NCI-H524 (cell line): ENCODE measurements at places on chromosomes 1 and 21.

DNA sequence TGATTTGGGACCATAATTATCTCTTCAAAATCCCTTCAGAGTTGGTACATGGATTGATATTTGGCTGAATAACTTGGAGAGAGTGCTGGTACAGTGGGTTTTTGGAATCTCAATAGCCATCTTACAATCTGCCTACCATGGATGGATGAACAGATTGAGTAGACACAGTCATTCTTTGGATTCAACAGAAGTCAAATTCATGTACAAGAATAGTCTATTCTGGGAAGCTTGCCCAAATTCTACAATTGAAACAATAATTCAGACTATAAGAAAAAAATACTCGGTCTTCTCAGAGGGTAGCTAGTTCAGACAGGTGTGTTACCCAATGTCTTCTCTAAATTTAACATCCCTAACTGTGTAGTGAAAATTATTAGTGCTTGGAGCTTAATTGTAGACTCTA is 574.0 kb downstream of the LRRIQ3 start:
- DNase-seq: no peak

DNA sequence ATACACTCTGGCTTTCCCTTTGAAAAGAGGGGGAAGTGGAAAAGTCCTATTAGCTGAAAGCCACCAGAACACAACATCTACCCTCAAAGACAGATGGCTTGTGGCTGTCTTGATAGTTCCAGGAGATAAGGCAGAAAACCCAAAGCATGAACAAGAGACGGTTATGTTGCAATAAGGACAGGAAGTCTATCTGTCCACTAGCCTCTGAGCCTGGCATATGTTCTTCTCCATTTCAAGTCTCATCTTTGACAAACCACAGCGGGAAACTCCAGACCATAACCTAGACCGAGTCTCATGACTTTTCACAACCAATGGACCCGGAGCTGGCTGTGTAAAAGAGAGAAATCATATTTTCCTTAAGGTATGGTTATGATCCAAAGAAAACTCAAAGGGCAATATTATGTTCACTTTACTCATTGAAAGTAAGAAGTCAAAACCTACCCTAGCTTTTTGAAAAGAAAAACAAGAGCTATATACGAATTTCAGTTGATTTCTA is 33.8 kb downstream of the DUSP10 start:
- DNase-seq: no peak

DNA sequence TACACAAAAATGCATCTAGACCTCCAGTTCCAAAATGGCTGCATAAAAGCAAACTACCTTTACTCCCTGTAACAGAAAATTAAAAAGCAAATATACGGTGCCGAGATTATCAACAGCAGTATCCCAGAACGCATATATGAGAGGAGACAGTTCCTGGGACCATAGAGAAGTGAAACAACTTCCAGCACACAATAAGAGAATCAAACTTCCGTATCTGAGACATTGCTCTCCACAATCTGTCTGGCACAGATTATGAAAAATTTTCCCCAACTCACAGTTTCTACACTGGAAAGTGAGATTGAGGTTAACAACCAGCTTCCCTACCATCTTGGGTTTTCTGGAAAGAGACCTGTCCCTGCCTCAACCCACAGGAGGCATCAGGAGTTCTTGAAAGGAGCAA is 47.2 kb upstream of the ST6GALNAC3 start:
- no peak for DNase-seq

- no peak for DNase-seq
Measured at GRCh38 chr21:40845441-40845995, 1.4 kb downstream of the DSCAM start.

GRCh38 chr1:180956028-180956640 is 43.4 kb downstream of the KIAA1614 start:
- no peak for DNase-seq

- DNase-seq: peak; percentile 14
Measured at GRCh38 chr1:186033847-186034271, 299.7 kb downstream of the HMCN1 start.

DNA sequence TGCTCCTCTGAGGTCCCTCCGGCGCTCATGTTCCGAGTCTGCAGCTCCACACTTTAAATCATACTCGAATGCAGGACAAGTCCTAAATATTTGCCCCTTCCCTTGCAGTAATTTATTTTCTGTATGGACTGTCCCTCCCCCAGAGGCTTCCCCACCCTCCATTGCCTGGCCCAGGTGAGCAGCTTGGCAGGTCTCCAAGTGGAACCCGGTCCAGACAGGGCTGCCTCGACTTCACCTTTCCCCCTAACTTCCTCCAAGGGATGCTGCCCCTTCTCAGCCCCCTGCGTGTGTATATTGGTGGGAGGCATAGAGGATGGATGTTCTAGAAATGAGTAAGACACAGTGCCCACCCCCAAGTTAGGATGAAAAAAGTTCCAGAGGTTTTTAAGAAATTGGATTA is 5.4 kb upstream of the OPTC start:
- no peak for DNase-seq

DNA sequence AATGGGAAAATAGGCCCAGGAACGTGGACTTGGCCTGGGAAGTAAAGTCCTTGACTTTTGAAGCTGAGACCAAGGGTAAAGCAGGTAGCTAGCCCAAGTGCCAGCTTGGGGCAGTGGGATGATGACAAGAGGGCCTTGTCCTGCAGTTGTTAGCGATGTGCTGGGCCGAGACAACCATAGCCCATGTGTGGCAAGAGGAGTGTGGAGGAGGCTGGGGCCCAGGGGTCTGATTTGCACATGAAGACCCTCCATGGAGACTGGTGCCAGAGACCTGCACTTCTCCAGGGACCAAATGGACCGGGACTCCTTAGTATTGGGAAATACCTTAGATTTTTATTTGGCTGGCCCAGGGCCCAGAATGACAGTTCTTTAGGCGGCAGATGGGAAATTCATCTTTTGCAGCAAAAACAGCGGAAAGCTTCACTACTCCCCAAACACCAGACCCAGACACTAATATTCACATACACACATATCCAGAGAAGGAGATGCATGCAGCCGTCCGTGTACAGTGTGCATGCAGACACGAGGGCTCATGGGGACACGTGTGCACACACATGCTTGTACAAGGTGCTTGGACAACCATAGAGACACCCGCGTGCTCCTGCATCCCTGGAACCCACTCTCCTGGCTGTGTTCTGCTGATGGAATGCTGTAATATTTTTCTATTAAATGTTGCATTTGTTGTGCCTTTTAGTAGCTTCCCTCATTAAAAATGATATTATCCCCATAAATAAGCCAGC is 78.1 kb upstream of the CSF3R start:
- no peak for DNase-seq

GRCh38 chr21:46188226-46189212 is 4.3 kb upstream of the SPATC1L start:
- DNase-seq: no peak

DNA sequence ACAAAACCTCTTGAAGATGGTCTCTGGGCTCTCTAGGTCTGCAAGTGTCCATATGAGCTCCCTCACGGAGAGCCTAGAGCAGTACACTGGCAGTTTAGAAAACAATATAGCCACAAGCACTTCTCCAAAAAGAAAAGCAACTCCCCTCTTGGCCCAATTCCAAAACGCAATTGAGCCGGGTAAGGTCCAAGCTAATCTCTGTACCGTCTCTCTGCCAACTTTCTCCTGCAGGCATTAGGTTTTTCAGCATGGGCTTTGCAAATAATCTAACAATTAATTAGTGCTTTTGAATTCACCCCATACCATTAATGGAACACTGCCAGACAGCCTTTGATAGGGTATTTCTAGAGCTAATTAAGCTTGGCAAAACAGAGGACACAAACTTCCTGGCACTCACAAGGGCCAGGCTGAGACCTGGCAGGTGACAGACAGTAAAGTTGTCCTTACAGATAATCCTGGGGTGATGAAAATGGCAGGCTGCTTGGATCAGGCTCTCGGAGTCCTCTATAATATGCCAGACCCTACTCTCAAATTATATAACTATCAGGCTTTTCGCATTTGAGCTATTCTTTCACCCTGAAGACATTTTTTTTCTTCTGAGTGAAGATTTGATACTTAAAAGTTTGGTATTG is 39.8 kb downstream of the TGFBR3 start:
- DNase-seq: peak; percentile 94
